ENCODE measurements at places on chromosomes 13 and 19.

DNA sequence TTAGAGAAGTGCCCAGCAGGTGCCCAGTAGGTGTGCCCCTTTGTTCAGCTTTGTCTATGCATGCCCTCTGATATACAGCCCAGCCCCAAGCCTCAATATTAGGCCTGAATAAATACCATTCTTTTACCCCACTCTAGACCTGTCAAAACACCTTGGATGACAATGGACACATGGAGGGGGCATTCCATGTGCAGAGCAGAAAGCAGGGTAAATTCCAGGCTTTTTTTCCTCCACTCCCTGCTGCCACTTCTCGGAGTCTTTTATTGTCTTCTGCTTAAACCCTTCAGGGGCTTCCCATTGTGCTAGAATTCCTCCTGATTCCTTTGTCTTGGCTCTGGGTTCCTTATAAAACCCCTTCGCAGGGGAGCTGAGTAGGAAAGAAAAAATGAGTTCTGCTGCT lies 5.8 kb upstream of the FRY start:
- no peak for DNase-seq

DNA sequence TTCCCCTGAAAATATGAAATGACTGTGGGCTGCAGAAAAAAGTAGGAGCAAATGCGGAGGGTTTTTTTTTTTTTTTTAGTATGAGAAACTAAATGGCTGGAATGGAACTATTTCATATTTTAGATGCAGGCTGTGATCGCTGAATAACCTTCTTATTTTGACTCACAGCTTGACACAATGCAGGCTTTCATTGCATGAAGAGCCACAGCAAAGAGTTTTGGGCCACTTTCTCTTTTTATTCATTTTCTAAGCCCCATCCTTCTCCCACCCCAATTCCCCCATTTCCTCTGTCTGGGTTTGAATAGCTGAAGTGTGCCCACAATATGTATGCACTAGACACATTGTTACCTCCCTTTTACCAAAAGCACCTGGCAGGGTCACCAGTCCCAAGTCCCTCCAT lies 125.9 kb downstream of the COG6 start:
- DNase-seq: no peak

DNA sequence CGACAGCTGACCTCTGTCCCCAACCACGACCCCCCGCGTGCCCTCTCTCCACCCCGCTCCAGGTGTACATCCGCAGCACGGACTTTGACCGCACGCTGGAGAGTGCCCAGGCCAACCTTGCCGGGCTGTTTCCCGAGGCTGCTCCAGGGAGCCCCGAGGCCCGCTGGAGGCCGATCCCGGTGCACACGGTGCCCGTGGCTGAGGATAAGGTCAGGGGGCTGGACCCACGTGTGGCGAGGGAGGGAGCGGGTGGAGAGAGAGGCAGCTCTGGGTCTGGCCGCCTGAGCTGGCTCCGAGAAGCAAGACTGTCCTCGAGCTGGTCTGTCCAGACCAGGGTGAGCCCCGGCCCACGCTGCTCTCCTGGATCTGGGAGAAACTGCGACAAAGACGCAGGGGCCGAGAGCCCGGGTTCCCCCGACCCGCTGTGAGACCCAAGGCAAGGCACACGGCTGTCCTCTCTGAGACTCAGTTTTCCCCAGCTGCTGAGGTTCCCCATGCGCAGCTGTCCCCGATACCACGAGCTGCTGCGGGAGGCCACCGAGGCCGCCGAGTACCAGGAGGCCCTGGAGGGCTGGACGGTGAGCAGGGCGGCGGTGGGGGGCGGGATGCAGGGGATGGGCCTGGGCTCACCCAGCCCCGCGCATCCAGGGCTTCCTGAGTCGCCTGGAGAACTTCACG lies 1.5 kb downstream of the ACP4 start:
- DNase-seq: no peak

- DNase-seq: no peak
Observed at GRCh38 chr13:36675213-36675536, 1.4 kb downstream of the SERTM1 start.

GRCh38 chr13:25301347-25302113 lies at the start of gene NUP58:
TSS of gene NUP58 (plus strand) at chr13:25301625. CDS start at chr13:25301774, 149 bp downstream.
- DNase-seq: peak; percentile 88

DNA sequence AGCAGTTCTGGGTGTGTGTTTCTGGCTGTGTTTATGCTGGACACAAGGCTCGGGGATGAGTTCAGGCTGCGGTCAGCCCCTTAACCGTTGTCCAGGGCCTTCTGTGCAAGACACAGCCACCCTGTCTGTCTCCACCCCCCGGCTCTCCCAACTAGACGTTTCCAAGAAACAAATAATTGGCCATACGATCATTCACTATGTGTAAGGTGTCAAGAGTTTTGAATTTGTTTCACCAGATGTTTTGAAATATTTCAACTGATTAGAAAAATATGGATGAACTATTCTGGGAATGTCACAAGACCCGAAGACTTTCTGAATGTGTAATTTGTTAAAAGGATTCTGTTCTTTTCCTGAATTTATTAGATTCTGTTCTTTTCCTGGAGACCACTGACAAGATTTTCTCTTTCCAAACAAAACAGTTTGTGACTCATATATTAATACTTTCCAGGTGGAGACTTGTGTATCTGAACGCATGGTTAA lies 318.2 kb downstream of the MYO16 start:
- DNase-seq: no peak

- DNase-seq: no peak
Observed at GRCh38 chr19:46670813-46671212, 9.8 kb upstream of the DACT3 start.

- no peak for DNase-seq
Observed at GRCh38 chr13:80524447-80525215, 183.7 kb upstream of the SPRY2 start.

GRCh38 chr13:110471833-110472162 lies 89.7 kb downstream of the RAB20 start:
- no peak for DNase-seq

- DNase-seq: no peak
Observed at GRCh38 chr19:2974342-2975041, 2.9 kb upstream of the TLE6 start.

DNA sequence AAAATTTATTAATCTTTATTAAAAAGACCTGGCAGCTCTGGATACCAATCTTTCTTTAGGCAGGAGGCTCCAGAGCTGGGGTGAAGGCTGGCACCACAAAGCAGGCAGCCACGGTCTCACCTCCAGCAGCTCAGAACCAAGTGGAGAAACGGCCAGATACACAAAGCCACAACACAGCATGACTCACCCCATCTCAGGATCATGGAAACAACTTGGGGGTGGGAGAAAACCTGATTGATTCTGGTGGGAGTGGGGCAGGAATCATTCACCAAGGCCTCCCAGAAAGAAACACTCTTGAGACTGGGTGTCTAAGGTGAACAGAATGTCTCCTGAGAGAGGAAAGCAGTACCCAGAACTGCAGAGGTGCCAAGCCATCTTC lies 64.2 kb downstream of the CRYL1 start:
- DNase-seq: no peak

DNA sequence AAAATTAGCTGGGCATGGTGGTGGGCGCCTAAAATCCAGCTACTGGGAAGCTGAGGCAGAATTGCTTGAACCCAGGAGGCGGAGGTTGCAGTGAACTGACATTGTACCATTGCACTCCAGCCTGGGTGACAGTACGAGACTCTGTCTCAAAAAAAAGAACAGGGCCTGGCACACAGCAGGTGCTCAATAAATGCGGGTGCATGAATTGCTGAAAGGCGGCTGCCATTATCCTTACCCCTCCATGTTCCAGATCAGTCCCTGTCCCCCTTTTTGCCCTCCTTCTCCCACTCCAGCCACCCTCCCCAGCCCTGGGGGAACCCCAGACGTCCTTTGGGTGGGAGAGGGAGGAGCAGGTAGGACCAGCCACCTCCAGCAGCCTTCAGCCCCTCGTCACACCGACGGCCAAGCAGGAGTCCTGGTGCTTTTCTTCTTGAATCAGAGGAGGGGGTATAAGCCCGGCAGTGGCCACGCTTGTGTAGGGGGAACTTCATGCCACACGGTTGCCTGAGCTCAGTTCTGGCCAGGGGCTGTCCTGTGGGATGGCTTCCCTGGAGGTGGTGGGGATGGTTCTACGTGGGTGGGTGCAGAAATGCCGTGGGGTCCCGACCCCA lies 20.4 kb upstream of the NFIC start:
- no peak for DNase-seq

DNA sequence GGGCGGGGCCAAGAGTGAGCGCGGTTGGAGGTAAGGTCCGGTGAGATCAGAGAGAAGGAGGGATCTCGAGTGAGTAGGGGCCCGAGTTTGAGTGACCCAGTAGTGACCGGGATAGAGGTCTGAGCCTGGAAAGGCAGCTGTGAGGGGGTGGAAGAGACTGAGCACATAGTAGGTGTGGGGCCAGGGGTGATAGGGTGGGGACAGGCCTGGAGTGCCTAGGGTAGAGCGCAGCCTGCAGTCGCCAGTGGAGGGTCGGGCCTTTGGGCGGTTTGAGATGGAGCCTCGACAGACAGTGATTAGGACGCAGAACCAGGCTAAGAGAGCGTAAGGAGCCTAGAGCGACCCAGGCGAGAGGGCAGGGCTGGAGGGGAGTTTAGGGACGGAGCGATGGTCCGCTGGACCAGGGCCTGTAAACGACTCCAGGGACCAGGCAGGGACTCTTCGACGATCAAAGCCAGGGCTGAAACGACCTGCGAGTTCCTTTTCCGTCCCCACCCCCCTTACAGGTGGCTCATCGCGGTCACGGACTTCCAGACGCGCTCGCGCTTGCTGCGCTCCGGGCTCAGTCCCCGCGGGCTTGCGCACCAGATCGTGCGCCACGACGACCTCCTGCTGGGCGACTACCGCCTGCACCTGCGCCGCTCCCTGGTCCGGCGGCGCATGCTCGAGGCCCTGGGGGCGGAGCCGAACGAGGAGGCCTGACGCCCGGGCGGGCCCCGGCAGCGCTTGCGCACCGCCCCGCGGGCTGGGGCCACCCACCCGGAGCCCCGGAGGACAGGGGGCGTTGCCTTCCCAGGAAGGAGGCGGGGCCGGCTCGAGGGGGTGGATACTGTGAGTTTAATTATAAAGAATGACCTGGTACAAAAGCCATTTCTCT lies 9.4 kb downstream of the C19orf81 start:
- DNase-seq: peak; percentile 26

GRCh38 chr19:50573741-50574461 lies 5.7 kb upstream of the LRRC4B start:
- no peak for DNase-seq

GRCh38 chr19:40397568-40397906 lies 7.6 kb upstream of the HIPK4 start:
- DNase-seq: no peak

DNA sequence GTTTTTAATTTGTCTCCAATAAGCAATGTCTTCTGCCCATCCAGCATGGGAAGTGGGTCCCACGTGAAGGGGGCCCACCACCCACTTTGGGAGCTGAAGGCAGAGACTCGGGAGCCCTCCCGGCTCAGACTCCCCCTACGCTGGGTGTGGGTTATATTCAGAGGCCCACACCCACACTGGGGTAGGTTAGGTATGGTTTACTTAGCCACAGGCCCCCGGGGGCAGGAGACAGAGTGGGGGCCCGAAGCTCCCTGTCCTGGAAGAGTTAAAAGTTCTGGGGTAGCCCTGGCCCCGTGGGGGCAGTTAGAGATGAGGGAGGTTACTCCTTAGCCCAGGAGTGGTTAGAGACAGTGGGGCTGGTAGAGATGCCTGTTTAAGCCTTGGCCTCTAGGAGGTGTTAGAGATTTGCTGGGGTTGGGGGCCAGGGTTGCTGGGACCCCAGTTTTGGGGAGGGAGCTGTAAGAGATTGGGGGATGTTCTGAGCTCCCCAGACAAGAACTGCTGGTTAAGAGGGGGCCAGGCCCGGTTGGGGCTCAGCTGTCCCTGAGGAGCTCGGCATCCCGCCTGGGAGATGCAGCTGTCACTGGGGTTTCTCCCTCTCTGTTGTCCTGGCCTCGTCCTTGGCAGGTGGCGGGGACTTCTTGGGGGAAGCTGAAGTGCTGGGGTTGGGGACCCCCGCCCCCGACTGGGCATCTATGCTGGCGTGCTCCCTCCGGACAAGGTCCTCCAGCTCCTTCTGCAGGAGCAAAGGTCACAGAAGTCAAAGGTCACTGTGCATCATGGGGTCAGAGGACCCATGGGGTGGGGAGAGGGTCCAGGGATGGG lies 712 bp upstream of the RINL start:
- no peak for DNase-seq

GRCh38 chr13:35785576-35786303 lies 309.3 kb upstream of the MAB21L1 start:
- DNase-seq: no peak

DNA sequence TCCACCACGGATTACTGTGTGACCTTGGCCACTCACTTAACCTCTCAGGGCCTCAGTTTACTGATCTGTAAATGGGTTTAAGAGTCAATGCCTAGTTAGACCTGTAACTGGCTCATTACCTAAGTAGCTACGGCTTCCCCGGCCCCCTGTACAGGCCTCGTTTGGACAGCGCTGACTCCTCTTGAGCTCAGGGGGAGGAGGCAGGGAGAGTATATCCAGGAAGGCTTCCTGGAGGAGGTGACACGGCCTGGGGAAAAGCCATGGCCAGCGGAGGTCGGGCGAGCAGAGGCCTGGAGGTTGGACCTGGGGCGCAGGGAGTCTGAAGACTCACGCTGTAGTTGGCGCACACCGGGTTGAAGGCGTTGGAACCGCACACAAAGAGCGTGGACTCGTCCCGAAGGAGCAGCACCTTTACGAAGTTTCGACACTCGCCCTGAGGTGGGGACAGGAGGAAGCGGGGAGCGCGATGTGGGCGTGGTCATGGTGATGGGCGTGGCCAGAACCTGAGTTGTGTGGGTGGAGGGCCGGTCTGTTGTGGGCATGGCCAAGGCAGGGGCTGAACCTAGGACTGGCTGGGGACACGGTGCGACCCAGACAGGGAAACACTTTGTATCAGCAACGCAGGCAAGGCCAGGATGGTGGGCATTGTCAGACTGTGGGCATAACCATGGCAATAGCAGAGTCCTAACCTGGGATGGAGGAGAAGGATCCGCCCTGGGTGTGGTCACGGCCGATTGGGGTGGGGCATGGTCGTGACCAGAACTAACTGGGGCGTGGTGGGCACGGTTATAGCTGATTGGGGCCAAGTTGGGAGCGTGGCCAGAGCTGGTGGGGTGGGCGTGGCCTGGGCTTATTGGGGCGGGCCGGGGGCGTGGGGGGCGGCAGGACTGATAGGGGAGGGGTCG lies 3.6 kb downstream of the SEMA6B start:
- DNase-seq: no peak
